NCI-H1105 (cell line): ENCODE measurements at places on chromosomes 6 and 20.

GRCh38 chr6:355373-356208, 36.0 kb upstream of the IRF4 start:
- no peak for DNase-seq

DNA sequence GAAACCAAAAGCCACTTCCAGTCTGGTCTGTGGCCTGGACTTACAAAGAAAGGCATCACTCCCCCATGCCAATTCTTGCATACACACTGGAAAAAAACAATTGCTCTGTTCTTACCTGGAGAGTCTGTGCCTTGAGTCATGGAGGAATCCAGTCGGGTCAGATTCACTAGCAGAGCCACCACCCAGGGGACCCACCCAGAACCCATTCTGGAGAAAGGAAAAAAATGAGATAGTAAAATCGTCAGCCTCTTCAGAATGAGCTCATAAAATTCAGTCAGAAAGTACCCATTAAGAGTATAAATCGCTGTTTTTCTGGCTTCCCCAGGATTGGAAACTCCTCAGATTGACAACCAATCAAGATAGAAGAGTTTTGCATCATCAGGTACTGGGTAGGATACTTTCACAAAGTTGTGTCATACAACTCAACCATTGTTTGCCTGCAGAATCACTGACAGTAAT, at the start of gene HLA-DOB:
Gene HLA-DOB (minus strand): TSS at position 257 of the 459 bp plus-strand sequence. CDS start 51 bp downstream, at position 206.
- DNase-seq = no peak

DNA sequence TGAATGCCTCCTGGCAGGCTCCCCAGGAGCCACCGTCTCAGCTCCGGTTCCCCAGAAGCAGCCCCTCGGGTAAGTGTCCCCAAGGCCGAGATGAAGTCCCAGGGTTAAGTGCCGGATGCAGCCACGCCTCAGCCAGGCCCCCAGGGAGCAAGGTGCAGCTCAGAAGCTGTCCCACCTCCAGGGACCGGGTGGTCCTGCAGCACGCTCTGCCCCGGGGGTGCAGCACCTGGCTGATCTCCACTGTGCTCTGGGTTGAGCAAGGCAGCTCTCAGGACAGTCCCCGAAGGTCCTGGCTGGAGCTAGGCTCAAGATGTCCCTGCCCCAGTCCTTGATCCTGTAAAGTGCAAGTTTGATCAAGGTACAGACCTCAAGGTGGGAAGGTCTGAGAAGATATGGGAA, 15.1 kb upstream of the NTSR1 start:
- no peak for DNase-seq

- no peak for DNase-seq
These were observed 28.1 kb downstream of the PTPN1 start for GRCh38 chr20:50538276-50538675.

GRCh38 chr6:37630281-37630799, 67.3 kb downstream of the MDGA1 start:
- no peak for DNase-seq
